ENCODE measurements at places on chromosomes 13 and 19. TPM values are rescaled to one million over a fixed set of nuclear protein-coding genes. Genes with fewer than 3 reads are reported as not detected.

GRCh38 chr19:29265436-29265835, 52.5 kb upstream of the UQCRFS1 start:
- no peak for DNase-seq

GRCh38 chr13:35621989-35622388, 145.5 kb upstream of the MAB21L1 start:
- DNase-seq = peak; percentile 1

GJB6 gene
- total RNA-seq = 7.7 TPM

- DNase-seq = no peak
Observed at GRCh38 chr13:106143930-106144709, 391.3 kb downstream of the EFNB2 start.

DNA sequence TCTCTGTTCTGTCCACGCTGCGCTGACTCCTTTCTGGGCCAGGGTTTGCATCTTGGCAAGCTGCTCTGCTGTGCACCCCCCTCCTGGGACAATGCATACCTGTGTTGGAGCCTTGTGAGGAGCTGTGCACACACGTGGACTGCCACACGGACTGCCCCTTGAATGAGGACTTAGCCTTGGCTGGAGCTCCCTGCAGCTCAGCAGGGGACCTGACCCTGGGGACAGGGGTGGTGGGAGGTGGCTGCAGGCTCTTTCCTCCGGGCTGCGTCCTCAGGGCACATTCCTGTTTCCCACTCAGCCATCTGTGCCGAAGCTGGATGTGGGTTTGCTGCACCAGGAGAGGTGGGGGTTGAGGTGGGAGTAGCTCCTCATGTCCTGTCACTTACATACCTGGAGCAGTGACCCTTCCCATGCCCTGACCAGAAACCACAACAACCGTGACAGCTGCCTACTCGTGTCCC, 8.2 kb downstream of the RAB11B start:
- DNase-seq = no peak

GRCh38 chr19:18057557-18057956, 29.2 kb downstream of the IL12RB1 start:
- DNase-seq = no peak

GEMIN7 gene
- 53.6 TPM for total RNA-seq

DNA sequence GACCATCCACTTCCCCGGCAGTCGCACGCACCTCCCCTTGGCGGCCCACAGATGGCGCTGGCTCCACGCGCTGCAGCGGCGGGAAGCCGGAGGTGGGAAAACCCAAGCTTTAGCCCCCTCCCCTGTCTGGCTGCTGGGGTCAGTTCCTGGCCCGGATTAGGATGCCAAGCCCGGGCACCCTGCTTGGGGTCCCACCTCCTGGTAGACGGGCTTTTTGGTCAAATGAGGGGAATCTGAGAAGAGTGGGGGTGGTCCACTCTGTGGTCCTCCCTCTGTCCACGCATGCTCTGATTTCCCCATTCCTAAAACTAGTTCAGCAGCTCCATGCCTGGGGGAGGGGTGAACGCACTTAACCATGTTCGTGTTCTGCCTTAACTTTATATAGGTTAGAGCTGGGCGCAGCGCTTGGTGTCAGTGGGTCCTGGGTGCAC, 8.1 kb upstream of the ADGRE2 start:
- peak; percentile 14 for DNase-seq

DCLK1 gene
- total RNA-seq = not detected

- DNase-seq = no peak
Observed at GRCh38 chr13:100818711-100819110, 144.1 kb upstream of the TMTC4 start.

GRCh38 chr13:37715606-37716015, 117.0 kb upstream of the POSTN start:
- DNase-seq = no peak

GRCh38 chr13:110869231-110869804, 45.6 kb downstream of the ANKRD10 start:
- no peak for DNase-seq

DNA sequence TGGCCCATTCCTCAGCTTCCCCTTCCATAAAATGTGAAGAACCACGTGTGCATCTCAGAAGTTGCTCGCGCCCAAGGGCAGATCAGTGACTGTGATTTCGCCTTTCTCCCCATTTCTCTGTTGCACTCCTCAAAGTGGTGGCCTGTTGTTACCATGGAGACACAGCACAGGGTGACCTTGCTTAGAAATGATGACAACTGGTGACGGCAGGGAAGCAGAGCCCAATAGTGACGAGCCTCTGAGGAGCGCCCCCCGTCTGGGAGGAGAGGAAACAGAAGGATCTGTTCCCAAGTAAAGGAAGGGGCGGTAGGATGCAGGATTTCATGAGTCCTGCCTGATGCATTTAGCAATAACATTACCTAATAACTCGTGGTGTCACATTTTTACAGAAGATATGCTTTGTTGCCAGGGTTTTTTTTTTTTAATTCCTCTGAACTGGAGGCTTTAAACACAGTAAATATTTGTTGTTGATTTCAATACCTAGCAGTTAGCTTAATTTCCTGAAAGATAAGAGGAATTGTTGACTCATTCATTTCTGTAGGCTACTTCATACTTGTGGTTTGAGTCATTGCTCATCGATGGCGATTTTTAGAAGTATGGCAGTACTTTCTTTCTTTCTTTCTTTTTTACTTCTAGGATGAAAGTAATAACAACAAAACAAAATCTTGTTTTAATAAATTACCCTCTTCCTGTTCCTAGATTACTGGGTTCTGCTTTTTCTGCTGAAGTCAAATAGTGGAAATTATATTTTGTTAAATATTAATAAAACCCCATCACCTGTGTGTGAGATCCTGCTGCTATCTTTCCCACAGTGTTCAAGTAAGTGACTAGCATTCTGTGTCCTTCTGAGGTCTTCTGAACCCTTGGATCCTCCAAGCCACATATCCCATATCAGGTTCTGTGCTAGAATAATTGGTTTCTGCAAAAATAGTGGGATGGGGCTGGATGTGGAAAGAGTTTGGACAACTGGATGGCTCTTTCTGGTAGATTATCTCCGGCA, 36.0 kb downstream of the MBNL2 start:
- no peak for DNase-seq

DNA sequence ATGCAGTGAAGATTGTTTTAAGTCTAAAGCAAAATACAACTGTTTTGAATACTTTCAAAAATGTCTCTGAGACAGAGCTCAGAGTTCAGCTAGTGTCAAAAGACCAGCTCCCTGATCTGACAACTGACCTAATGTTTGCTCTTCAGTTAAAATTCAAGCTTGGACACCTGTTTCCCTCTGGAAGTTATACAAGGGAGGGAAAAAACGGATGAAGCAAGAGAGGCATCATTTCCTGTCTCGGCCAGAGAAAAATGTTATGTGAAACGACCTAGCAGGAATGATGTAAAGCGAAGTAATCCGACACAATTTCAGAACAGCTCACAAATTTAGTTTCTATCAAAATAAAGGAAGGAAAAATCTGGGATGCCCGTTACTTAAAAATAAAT, 59.4 kb downstream of the ZAR1L start:
- DNase-seq = no peak

GRCh38 chr19:46036744-46037128, 4.1 kb downstream of the IGFL4 start:
- no peak for DNase-seq

GRCh38 chr13:87810920-87811344, 139.8 kb downstream of the SLITRK5 start:
- DNase-seq = no peak

- no peak for DNase-seq
Observed at GRCh38 chr19:45306040-45306439, 16.6 kb downstream of the CKM start.

GRCh38 chr13:27919934-27920676, at the start of gene PDX1:
TSS of gene PDX1 (plus strand) at chr13:27920000. CDS start at chr13:27920139, 139 bp downstream.
- DNase-seq = peak; percentile 43

- DNase-seq = no peak
Observed at GRCh38 chr19:3514930-3515329, 8.8 kb downstream of the FZR1 start.

GRCh38 chr13:78121001-78121400, 202.4 kb upstream of the EDNRB start:
- no peak for DNase-seq

DMKN gene
- total RNA-seq = 1.5 TPM

OR7D2 gene
- total RNA-seq = not detected

SMIM17 gene
- total RNA-seq = not detected

GRCh38 chr13:72565893-72566292, 161.5 kb downstream of the MZT1 start:
- DNase-seq = no peak

- no peak for DNase-seq
Observed at GRCh38 chr13:43905435-43906031, 25.8 kb downstream of the LACC1 start.

UGGT2 gene
- total RNA-seq = 0.16 TPM

DNA sequence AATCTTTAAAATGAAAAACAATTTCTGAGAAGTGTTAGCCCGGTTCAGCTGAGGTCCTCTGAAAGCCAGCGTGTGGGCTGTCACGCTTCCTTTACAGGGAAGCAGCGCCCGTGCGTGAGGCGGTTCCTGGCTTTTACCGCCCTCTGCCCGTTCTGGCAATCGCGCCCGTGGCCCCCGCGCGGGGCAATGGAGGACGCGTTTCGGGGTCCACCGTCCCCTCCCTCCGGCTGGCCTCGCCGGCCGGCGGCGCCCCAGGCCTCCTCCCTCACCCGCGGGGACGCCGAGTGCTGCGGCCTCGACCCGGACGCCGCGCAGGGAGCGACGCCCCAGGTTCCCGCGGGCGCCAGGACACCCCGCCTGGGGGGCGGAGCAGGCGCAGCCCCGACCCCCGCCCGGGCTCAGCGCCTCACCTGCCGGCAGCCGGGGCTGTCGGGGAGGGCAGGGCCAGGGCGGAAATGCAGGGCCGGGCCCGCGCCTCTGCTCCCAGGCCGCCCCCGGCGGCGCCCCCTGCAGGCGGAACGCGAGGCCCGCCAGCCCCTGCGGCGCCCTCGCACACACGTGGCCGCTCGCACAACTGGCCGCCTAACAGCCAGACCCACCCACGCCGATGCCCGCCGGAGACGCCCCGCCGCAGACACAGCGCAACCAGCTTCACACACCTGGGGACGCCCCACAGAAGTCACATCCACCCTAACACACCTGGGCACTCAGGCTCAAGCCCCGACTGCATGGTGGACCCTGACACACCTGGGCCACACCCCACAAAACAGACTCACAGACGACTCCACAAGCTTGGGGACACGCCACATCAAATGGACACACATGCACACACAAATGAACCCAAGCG, at the start of gene GGACT:
Gene GGACT (minus strand): TSS at position 459 of the 847 bp plus-strand sequence. CDS start 56,198 bp downstream, outside the sequence.
- peak; percentile 90 for DNase-seq

TRIM28 gene
- total RNA-seq = 701 TPM

KXD1 gene
- 124 TPM for total RNA-seq
